ENCODE measurements at places on chromosomes 4 and X.

DNA sequence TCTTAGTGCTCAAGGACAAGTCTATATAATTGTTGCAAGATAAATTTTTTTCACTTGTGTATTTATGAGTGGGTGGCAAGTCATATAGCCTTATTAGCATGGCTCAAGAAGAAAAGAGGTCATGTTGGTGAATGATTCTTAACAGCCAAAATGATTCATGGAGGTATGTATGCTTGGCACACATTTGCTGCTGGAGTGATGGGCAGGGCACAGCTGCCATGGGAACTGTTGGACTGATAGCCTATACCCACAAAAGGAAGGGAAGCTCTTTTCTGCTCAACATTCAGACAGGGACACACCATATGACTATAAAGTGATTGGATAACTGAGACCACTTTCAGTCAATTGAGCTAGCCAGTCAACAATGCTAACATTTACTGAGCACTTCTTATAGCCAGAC is 46.8 kb upstream of the PITX2 start:
- no peak for DNase-seq

DNA sequence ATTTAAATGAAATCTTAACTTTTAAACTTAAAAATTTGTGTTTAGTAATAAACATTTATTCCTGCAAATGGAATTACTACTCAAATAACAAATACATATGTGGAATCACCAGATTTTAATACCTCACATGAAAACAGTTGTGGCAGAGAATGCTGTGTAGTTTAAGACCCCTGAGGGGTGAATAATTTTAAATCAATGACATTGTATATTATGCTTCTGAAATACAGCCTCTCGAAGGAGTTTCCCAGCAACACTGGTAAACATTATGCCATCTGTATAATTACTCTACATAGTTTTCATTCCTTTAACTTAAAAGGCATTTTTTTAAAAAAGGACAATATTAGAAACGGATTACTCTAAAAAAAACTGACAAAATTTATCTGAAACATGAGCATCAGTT is 2313.3 kb downstream of the ARAP2 start:
- no peak for DNase-seq

GRCh38 chrX:49754233-49754857 is 58.6 kb upstream of the PAGE1 start:
- peak; percentile 12 for DNase-seq

DNA sequence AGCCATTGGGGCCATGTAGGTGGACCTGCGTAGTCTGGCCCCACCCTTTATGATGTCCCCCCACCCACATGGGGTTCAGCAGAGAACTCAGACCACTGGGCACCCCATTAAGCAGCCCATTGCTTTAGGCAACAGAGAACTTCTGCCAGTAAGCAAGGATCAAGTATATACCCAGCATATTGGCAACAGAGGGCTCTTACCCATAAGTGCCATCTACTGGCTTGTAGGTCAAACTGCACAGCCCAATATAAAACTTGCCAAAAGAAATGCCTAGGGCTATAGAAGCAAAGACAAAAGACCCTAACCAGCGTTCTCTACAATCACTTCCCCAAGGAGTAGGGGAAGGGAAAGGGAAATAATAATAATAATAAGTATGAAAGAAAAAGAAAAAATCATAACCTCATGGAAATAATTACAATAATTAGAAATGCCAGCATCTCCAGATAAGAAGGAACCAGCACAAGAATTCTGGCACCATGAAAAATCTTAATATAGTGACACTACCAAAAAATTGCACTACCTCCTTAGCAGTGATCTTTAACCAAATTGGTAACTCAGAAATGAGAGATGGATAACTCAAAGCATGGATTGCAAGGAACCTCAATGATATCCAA is 1090.7 kb downstream of the FAT4 start:
- DNase-seq, result peak; percentile 0

DNA sequence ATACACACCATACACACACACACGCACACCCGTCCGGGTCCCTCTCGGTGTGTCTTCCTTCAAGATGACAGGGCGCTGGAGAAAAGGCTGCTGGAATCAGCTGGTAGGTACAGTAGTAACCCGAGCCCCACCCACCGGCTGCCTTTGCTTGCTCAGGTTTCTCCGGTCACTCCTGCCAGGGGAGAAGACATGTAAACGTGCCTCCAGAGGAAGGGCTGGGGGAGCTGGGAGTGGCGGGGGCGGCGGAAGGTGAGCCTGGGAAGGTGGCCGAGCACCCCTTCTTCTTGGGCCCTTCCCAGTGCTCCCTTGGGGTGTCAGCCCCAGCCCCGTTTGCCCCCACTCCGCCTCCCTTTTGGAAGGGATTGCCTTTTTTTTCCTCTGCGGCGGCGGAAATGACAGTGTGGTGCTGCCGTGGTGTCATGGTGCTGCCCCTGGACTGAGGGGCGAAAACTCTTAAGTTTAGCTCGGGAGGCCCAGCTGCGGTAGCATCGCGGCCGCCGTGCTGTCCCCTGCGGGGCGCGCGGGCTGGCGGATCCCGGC is at the start of gene MID2:
TSS of gene MID2 (plus strand) at position 169 of the 540 bp plus-strand sequence. CDS start 561 bp downstream, outside the sequence.
- peak; percentile 80 for DNase-seq

DNA sequence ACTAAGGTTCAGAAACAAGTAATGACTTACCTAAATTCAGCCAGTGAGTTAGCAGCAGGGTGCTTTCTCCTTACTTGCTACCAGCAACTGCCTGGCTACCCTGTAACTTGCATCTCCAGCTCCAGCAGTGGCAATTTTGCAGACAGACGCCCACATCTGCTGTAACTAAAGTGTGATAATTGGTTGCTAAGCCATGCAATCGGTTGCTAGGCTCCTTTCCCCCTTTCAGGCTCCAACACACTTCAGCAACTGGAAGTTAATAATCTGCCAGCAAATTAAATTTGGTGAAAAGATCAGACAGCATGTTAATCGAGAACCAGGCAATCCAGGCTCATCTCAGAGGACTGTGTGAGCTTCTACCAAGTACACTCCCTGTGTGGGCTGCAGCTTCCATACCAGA is 24.2 kb upstream of the ARHGEF9 start:
- DNase-seq, result no peak

- DNase-seq, result no peak
These were observed 110.9 kb upstream of the MAP3K15 start for GRCh38 chrX:19626230-19626629.

GRCh38 chr4:146202665-146203064 is 11.7 kb upstream of the REELD1 start:
- no peak for DNase-seq

DNA sequence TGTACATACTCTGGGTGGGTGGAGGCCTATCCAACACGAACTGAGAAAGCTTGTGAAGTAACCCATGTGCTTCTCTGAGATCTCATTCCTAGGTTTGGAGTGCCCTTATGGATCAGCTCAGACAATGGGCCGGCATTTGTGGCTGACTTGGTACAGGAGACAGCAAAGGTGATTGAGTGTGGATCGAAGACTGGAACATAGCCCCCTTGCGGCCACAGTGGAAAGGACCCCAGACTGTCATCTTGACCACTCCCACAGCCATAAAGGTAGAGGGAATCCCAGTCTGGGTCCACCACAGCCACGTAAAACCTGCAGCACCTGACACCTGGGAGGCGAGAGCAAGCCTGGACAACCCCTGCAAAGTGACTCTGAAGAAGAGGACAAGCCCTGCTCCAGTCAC is 598.0 kb upstream of the AADAT start:
- no peak for DNase-seq

- DNase-seq, result no peak
These were observed 70.6 kb downstream of the ARSJ start for GRCh38 chr4:113908829-113909228.

DNA sequence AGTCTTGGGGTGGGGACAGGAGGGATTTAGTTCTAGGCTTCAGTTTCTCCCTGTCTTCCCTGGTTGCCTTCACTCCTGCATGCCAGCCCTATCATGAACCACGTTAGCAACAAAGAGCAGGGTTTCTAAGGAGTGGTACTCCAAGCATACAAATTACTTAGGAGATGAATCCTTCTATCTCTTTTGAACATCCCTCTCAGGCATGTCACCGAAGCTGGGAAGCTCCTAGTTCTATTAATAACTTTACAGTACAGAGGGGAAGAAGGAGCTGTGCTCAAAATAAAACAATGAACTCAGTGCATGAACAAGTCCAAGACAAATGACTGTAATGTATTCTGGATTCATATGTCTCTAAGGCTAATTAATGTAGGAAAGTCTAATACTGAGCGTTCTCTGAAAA is 450.6 kb upstream of the RASGEF1B start:
- no peak for DNase-seq

DNA sequence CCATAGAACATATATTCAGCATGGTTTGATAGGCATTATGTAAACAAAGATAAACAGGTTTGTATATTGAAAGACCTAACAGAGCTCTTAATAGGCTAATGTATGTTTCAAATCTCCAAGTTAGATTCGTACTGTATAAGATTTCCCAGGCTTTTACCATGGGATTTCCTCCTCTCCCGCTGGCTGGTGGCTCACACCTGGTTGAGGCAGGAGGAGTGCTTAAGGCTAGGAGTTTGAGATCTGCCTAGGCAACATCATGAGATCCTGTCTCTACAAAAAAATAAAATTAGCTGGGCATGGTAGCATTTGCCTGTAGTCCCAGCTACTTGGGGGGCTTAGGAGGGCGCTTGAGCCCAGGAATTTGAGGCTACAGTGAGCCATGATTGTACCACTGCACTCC is 5.4 kb downstream of the CPE start:
- DNase-seq, result no peak

GRCh38 chr4:113645771-113646441 is 115.6 kb downstream of the CAMK2D start:
- peak; percentile 4 for DNase-seq

DNA sequence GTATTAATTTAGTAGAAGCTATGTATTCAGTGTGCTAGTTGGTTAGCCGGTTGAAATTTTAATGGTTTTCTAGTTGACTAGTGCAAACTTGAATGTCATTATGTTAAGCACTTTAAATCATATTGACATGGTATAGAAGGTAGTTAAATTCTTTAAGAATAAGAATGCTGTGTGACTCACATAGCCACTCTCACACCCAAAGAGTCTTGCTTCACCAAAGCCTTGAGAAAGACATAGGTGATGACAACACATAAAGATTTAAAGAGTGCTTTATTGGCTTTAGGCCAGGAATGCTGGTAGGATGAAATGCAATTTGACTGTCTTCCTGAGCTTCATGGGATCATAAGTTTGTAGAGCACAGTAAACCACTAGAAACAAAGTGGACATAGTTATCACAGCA is 85.3 kb downstream of the DCAF8L2 start:
- no peak for DNase-seq

GRCh38 chr4:42478946-42479345 is 81.7 kb downstream of the SHISA3 start:
- DNase-seq, result no peak

GRCh38 chr4:112184438-112184837 is 39.2 kb downstream of the FAM241A start:
- no peak for DNase-seq

GRCh38 chr4:8326206-8326605 is 56.7 kb downstream of the HTRA3 start:
- no peak for DNase-seq

- no peak for DNase-seq
These were observed 36.0 kb downstream of the LHFPL1 start for GRCh38 chrX:112643721-112644120.

DNA sequence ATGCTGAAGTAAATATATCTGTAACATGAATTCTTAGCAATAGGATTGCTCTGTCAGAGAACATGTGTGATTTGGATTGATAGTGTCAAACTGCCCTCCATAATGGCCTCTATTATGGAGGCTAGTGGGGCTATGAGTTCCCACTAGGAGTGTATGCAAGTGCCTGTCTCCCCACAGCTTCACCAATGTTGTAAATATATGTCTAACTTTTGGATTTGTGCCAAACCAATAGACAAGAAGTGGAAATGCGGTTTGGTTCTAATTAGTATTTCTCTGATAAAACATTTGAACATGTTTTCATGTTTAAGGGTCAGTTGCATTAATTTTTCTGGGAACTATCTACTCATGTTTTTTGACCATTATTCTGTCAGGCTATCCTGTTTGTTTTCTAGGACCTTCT is 28.1 kb downstream of the GPAT3 start:
- no peak for DNase-seq

GRCh38 chr4:129335818-129336217 is 239.9 kb downstream of the C4orf33 start:
- no peak for DNase-seq

DNA sequence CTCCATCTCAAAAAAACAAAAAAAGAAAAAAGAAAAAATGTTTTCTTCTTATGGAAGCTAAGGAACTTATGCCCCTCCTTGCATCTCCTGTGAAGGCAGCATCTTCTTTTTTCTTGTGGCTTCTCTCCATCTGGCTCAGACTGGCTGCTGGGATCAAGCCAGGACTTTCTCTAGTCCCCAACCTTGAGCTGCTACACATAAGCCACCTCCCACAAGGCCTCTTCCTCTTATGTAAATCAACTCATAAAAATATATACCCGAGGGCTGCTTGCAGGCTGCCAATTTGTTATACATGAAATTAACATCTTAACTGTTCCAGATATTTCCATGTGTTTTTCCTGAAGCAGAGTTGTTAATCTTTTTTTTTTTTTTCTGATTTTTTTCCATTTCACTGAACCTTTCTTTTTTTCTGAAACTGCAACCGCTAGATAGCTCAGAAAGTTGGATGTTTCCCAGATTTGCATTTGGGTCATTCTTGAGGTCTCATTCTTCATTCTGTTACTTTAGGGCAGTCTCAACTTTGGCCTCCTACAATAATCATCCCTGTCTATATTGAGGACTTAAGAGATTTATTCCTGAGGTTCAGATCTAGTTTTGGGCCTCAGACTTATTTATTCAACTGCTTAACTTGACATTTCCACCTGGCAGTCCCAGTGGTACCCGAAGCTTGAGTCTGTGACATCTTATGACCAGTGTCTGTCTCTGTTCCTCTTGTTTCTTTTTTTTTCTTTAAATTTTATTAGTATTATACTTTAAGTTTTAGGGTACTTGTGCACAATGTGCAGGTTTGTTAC is 10.3 kb downstream of the SNX25 start:
- DNase-seq, result no peak

DNA sequence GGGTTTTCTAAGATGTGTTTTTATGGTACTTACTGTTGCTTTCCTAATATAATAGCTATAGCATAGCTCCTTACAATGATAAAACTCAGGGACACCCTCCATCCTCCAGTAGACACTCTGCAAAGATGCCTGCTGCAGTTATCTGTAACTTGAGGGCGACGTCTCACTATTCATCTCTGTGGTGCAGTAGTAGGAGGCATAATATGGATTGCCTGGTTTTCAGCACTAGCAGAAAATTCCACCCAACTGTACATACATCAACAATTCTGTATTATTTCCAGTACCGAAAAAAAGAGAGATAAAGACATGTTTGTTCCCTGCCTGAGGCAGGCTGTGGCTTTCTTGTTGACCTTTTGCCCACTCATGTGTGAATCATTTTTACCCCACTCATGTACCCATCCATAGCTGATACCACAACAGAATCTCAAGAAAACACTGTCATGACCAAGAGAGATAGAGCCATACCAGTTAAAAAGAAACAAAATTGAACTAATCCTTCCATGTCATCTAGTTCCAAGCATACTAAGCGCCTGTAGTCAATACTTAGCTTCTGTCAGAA is 220.1 kb downstream of the RAB28 start:
- no peak for DNase-seq
